Esophagus (tissue), 2 donors: ENCODE measurements at places on chromosomes 6 and 20. TPM values are rescaled to one million over a fixed set of nuclear protein-coding genes. Genes with fewer than 3 reads are reported as not detected.

The HLA-DRA gene
- polyA plus RNA-seq = 25.7 TPM

The SOD2 gene
- 167 TPM for polyA plus RNA-seq

The PTK7 gene
- polyA plus RNA-seq = 39.7 TPM

The TMC2 gene
- polyA plus RNA-seq = not detected

The IYD gene
- polyA plus RNA-seq = 0.01 TPM

The DACT2 gene
- 0.83 TPM for polyA plus RNA-seq

The SUN5 gene
- not detected for polyA plus RNA-seq

The MRPS26 gene
- 57.2 TPM for polyA plus RNA-seq

The TOX2 gene
- 6.9 TPM for polyA plus RNA-seq

The SULF2 gene
- 47.3 TPM for polyA plus RNA-seq

The FAM209A gene
- polyA plus RNA-seq = 0.31 TPM

The ZC2HC1B gene
- 0.14 TPM for polyA plus RNA-seq

The ADAT2 gene
- 12.7 TPM for polyA plus RNA-seq

The OR2H1 gene
- not detected for polyA plus RNA-seq

The TMEM244 gene
- polyA plus RNA-seq = not detected

The REM1 gene
- polyA plus RNA-seq = 0.60 TPM

The TCFL5 gene
- 2.8 TPM for polyA plus RNA-seq

The MRPS18B gene
- polyA plus RNA-seq = 20.1 TPM

The SLC22A23 gene
- 15.4 TPM for polyA plus RNA-seq

The PET117 gene
- 8.9 TPM for polyA plus RNA-seq

The NRN1 gene
- polyA plus RNA-seq = 3.3 TPM
